Natural killer cell treated with Interleukin-12 subunit alpha and Interleukin-12 subunit beta and Interleukin-15 and Interleukin-18, amount 100 ng/mL, for 72 hours (primary cell): ENCODE measurements at places on chromosomes 12 and 14. TPM values are rescaled to one million over a fixed set of nuclear protein-coding genes. Genes with fewer than 3 reads are reported as not detected.
A peak's percentile ranks its signal among the peaks of the same experiment; 100 is the strongest.

- peaks cover 2% of the 10 kb centered on the region for H3K27me3 ChIP-seq
- H3K4me3 ChIP-seq = no peak overlapping the region
- DNase-seq = no peak
- no peaks in the 10 kb centered on the region for H3K36me3 ChIP-seq
Observed at GRCh38 chr14:89920056-89920455, 34.5 kb downstream of the EFCAB11 start.

DNA sequence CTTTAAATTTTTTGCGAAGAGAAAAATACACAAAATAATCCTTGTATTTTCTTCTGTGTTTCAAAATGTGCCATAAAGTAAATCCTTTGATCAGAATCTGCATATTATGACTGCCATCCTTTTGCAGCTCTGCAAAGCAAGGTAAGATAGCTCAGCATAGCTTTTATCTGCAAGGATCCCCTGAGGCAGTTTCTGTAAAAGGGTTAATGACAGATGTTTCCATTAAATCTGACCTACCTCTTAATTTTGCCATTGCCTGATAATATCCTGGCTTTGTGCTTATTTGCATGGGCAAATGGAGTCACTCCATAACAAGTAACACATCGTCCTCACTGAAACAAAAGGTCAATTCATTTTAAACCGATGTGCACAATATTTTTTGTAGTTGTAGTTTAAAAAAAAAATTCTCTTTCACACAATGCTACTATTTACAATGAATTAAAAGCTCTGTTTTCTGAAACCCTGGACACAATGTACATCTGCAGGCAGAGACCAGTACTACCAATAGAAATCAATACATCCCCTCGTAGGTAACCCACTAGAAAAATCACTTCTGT, 108.5 kb upstream of the SOX5 start:
- no peak overlapping the region for H3K4me3 ChIP-seq
- H3K4me1 ChIP-seq = no peaks in the 10 kb centered on the region
- DNase-seq = no peak
- no peaks in the 10 kb centered on the region for H3K27me3 ChIP-seq
- H3K27ac ChIP-seq = no peak overlapping the region

- H3K27ac ChIP-seq = no peak overlapping the region
- H3K27me3 ChIP-seq = peaks cover 5% of the 10 kb centered on the region
- H3K4me3 ChIP-seq = no peak overlapping the region
- no peak for DNase-seq
Observed at GRCh38 chr12:98002887-98003493, 512.4 kb upstream of the TMPO start.

DNA sequence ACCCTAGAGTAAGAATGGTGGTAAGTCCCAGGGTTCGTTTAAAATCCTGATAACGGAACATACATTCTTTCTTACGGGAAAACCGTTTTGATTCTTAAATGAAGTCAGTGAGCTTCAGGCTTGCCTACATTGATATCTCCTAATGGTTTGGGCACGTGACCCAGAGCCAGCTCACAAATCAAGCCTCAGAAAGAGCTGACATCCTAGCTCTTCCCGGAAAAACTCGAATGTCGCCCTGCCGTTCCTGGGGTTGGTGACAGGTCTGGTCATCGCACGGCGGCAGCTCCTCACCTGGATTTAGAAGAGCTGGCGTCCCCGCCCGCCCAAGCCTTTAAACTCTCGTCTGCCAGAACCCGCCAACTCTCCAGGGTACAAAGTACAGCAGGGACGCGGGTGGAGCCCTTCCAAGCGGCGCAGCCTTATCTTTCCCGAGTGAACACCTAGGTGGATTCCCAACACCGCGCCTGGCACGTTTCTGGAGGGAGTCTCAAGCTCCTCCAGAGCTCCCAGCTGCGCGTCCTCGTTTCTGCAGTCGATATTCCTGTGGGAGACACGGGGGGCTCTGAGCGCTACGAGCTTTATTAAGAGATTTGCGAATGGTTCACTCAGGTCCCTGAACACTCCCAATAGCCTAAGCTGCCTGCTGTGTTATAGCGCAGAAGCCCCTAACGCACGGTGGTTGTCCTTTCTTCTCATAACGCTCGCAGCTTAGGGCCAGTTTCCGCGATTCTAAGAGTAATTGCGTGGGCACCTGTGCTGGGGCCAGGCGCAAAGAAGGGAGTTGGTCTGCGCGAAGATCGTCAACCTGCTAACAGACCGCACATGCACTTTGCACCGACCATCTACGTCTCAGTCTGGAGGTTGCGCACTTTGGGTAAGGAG, at the start of gene SSTR1:
Gene SSTR1 (plus strand): TSS at position 169 of the 882 bp plus-strand sequence. CDS start 1,486 bp downstream, outside the sequence.
- peaks cover 4% of the 10 kb centered on the region for H3K4me1 ChIP-seq
- H3K4me3 ChIP-seq = no peak within 1 kb of the TSS
- H3K36me3 ChIP-seq = no peaks in the 10 kb centered on the region
- no peak for DNase-seq
- H3K27ac ChIP-seq = no peak within 1 kb of the TSS
- H3K27me3 ChIP-seq = peaks cover 79% of the 10 kb centered on the region

GRCh38 chr14:101879529-101880336, 84.6 kb upstream of the DYNC1H1 start:
- peak overlapping the region; percentile 13 for H3K27ac ChIP-seq
- DNase-seq = no peak
- H3K27me3 ChIP-seq = no peaks in the 10 kb centered on the region
- H3K4me3 ChIP-seq = peak overlapping the region; percentile 54
- peaks cover 5% of the 10 kb centered on the region for H3K36me3 ChIP-seq

- no peaks in the 10 kb centered on the region for H3K36me3 ChIP-seq
- no peak overlapping the region for H3K4me3 ChIP-seq
- DNase-seq = no peak
- no peak overlapping the region for H3K27ac ChIP-seq
- H3K4me1 ChIP-seq = peaks cover 10% of the 10 kb centered on the region
Observed at GRCh38 chr14:32256576-32256975, 53.5 kb upstream of the RNU6-8 start.

- peak overlapping the region; percentile 89 for H3K27ac ChIP-seq
- peaks cover 7% of the 10 kb centered on the region for H3K36me3 ChIP-seq
- peak overlapping the region; percentile 95 for H3K4me3 ChIP-seq
- peak; percentile 83 for DNase-seq
- peaks cover 45% of the 10 kb centered on the region for H3K4me1 ChIP-seq
- no peaks in the 10 kb centered on the region for H3K27me3 ChIP-seq
Observed at GRCh38 chr14:99274346-99275221, 2.6 kb upstream of the BCL11B start.

- H3K36me3 ChIP-seq = peaks cover 22% of the 10 kb centered on the region
- peaks cover 29% of the 10 kb centered on the region for H3K4me1 ChIP-seq
- H3K4me3 ChIP-seq = peak overlapping the region; percentile 11
- peak overlapping the region; percentile 27 for H3K27ac ChIP-seq
- no peak for DNase-seq
Observed at GRCh38 chr12:80087486-80088213, 11.7 kb upstream of the OTOGL start.

- no peaks in the 10 kb centered on the region for H3K27me3 ChIP-seq
- no peaks in the 10 kb centered on the region for H3K36me3 ChIP-seq
- H3K4me3 ChIP-seq = no peak overlapping the region
- DNase-seq = no peak
- no peaks in the 10 kb centered on the region for H3K4me1 ChIP-seq
Observed at GRCh38 chr12:38639625-38640024, 265.8 kb downstream of the CPNE8 start.

GRCh38 chr14:34234258-34234657, 227.8 kb downstream of the SPTSSA start:
- no peak for DNase-seq
- no peak overlapping the region for H3K4me3 ChIP-seq
- peaks cover 11% of the 10 kb centered on the region for H3K27me3 ChIP-seq
- H3K27ac ChIP-seq = no peak overlapping the region
- H3K36me3 ChIP-seq = no peaks in the 10 kb centered on the region
- H3K4me1 ChIP-seq = no peaks in the 10 kb centered on the region

DNA sequence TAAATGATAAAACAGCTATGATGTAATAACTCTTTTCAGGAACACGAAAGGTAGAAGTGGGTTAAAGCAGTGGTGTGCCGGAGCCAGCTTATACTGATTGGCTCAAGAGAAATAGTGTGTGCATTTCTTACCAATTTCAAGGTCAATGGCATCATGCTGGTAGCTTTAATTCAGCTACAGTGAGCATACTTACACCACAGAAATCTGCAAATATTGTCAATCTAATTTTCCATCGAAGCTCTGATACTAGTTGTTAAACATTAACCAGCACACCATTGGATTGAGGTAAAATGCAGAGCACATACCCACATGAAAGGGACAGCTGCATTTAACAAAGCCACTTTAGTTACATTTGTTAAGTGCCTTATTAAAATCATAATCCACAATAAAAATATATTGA, 225.7 kb downstream of the KCNC2 start:
- no peaks in the 10 kb centered on the region for H3K36me3 ChIP-seq
- no peak for DNase-seq
- no peaks in the 10 kb centered on the region for H3K4me1 ChIP-seq

DNA sequence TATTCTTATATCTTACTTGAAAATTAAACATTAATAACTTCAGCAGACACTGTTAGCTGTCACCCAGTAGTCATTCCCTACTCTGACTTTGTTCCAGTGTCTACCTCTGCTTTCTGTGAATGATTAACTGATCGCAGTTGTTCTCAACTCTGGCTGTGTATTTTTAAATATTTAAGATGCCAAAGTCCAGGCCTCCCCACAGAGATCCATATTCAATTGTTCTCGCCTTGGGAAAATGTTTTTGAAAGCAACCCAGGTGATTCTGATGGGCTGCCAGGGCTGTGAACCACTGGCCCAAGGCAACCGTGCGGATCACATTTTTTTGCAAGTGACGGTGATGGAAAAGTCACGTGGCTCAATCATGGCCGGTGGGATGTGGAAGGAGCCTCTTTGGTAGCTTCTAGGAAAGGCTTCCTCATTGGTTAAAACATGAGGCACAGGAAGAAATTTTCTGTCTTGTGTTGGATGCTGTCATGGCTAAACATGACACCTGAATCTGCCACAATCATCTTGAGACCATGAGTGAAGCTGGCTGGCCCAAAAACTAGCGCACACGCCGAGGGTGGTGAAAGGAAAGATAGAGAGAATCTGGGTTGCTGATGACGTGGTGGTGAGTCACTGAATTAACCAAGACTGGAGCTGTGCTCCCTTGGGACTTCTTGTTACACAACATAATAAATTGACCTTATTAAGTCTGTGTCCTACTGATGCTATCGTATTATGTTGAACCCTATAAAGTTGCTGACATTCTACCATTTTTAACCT, 37.2 kb downstream of the RDH12 start:
- no peaks in the 10 kb centered on the region for H3K4me1 ChIP-seq
- no peak overlapping the region for H3K4me3 ChIP-seq
- no peaks in the 10 kb centered on the region for H3K36me3 ChIP-seq
- H3K27ac ChIP-seq = no peak overlapping the region
- H3K27me3 ChIP-seq = no peaks in the 10 kb centered on the region

DNA sequence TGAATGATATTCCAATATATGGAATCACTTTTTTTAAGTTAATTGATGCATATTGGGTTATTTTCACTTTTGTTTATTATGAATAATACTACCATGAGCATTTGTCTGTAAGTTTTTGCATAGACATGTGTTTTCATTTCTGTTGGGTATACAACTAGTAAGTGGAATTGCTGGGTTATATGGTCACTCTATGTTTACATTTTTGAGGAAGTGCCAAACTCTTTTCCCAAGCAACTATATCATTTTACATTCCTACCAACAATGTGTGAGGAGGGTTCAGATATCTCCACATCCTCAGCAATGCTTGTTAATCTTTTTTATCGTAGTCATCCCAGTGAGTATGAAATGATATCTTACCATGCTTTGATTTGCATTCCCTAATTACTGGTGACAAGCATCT, 64.0 kb downstream of the MON2 start:
- no peak overlapping the region for H3K4me3 ChIP-seq
- H3K36me3 ChIP-seq = peaks cover 9% of the 10 kb centered on the region
- peaks cover 11% of the 10 kb centered on the region for H3K4me1 ChIP-seq
- no peaks in the 10 kb centered on the region for H3K27me3 ChIP-seq

- no peak overlapping the region for H3K27ac ChIP-seq
- no peaks in the 10 kb centered on the region for H3K36me3 ChIP-seq
- DNase-seq = no peak
Observed at GRCh38 chr12:17381211-17381610, 708.8 kb downstream of the RERGL start.

- H3K36me3 ChIP-seq = peaks cover 4% of the 10 kb centered on the region
- H3K27ac ChIP-seq = no peak overlapping the region
- no peak for DNase-seq
- H3K4me1 ChIP-seq = no peaks in the 10 kb centered on the region
- H3K27me3 ChIP-seq = no peaks in the 10 kb centered on the region
Observed at GRCh38 chr14:53567236-53567780, 389.3 kb downstream of the BMP4 start.

DNA sequence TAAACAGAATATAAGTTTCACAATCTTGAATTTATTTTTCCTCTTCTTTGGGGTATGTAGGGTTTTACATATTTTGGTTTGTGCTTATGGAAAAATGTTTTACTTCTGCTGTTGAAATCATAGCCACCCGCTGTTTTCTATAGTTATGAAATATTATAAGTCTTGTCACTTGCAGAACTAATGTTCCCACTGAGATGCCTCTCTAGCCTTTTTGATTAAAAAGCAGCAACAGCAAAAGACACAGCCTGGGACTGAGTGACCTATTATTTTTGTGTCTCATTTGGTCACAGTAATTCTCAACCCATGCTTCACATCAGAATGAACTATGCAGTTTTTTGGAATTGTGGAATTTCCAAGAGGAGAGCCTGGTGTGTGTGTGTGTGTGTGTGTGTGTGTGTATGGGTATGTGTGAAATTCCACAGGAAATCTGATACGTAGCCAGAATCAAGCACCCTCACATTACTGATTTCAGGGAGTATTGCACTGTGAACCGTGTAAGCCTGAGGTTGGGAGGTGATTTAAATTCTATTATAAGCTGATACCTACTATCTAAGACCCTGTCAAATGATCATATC, 55.7 kb upstream of the FRMD6 start:
- H3K27me3 ChIP-seq = peaks cover 9% of the 10 kb centered on the region
- peak overlapping the region; percentile 19 for H3K4me3 ChIP-seq
- H3K36me3 ChIP-seq = no peaks in the 10 kb centered on the region
- DNase-seq = no peak
- H3K4me1 ChIP-seq = peaks cover 23% of the 10 kb centered on the region
- H3K27ac ChIP-seq = no peak overlapping the region

- no peak overlapping the region for H3K27ac ChIP-seq
- no peaks in the 10 kb centered on the region for H3K36me3 ChIP-seq
- no peak for DNase-seq
- no peaks in the 10 kb centered on the region for H3K27me3 ChIP-seq
- H3K4me3 ChIP-seq = no peak overlapping the region
- H3K4me1 ChIP-seq = no peaks in the 10 kb centered on the region
Observed at GRCh38 chr14:33707716-33708115, 243.2 kb downstream of the EGLN3 start.

GRCh38 chr14:85042301-85042700, 487.6 kb upstream of the FLRT2 start:
- H3K36me3 ChIP-seq = peaks cover 4% of the 10 kb centered on the region
- H3K27me3 ChIP-seq = no peaks in the 10 kb centered on the region
- no peak for DNase-seq
- no peaks in the 10 kb centered on the region for H3K4me1 ChIP-seq
- no peak overlapping the region for H3K27ac ChIP-seq

Gene TSHR
- not detected for total RNA-seq

Gene VEZT
- 54.3 TPM for total RNA-seq

Gene DEPDC4
- 1.2 TPM for total RNA-seq

Gene POTEM
- not detected for total RNA-seq

Gene WDR89
- 22.3 TPM for total RNA-seq

Gene OLR1
- not detected for total RNA-seq
